ENCODE measurements at places on chromosomes 4 and X.

- DNase-seq, result no peak
These were observed 48.1 kb downstream of the FNIP2 start for GRCh38 chr4:158816955-158817354.

- no peak for DNase-seq
These were observed 10.9 kb downstream of the GPAT3 start for GRCh38 chr4:83546786-83547185.

GRCh38 chrX:110015032-110015431 lies 12.1 kb downstream of the TMEM164 start:
- DNase-seq, result peak; percentile 67

DNA sequence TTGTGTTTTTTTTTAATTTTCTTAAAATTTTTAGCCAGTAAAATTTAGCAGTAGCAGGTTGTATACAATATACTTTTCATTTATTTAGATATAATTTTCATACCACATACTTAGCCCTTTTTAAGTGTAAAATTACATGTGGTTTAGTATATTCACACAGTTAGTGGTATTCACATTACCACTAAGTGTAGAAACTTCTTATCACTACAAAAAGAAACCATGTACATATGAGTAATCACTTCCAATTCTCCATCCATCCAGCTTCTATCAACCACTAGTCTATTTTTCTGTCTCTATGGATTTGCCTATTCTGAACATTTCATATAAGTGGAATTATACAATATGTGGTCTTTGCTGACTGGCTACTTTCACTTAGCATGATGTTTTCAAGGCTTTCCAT lies 109.0 kb downstream of the ZC4H2 start:
- DNase-seq, result no peak

- no peak for DNase-seq
These were observed 226.1 kb downstream of the ENOX2 start for GRCh38 chrX:130676861-130677260.

DNA sequence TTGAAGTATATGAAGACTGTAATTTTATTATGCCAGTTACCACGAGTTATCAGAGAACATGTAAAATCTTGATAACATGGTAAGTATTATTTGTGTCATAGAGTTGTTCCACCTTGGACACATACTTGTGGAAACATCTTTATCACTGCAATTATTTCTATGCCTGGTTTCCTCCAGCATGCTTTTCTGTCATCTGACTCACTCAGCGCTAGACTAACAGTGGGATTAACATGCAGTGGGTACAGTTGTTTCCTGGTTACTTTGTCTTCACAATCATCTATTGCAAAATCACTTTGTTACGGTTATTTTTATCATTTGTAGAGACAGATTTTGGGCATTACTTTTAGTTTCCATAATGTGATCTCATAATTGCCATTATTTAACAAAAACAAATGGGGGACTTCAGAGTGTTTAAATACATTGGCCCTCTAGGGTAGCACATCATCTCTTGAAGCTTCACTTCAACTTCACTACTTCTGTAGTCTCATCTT lies at the start of gene STATH:
Gene STATH, plus strand, starts transcription at position 441 of the 491 bp plus-strand sequence. CDS start 2,472 bp downstream, outside the sequence.
- DNase-seq, result no peak

GRCh38 chr4:113292371-113293042 lies 243.1 kb downstream of the ANK2 start:
- DNase-seq, result no peak

DNA sequence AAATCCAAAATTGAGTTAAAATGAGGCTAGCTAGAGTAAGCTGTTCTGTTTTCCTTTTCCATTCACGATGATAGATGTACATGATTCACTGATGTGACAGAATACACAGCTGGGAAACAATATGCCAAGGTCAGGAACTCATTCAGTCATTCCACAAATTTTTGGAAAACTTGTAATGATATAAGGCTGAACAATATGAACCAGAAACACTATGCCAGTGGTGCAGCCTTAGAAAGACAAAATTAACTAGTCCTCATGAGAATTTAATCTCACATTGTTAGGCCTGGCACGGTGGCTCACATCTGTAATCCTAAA lies 50.0 kb upstream of the NDST3 start:
- DNase-seq, result no peak

DNA sequence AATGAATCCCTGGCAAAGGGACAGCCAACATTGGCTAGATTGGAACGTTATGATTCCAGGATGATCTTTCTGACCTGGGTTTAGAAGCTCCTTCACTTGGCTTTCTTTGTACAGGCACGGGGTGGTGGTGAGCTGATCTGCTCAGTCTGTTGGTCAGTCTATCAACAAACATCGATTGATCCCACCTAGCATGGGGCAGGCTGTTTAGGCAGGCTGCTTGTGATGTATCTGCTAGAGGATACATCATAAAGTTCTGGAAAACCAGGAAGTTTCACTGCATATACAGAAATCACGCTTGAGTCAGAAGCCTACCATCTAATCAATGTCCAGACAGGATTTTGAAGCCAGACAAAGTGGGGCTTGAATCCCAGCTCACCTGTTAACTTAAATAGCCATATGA lies 6.9 kb downstream of the FRMD7 start:
- no peak for DNase-seq
